ENCODE measurements at places on chromosomes 7 and 10.

- no peak for DNase-seq
Measured at GRCh38 chr10:60096761-60097513, 190.6 kb upstream of the CCDC6 start.

DNA sequence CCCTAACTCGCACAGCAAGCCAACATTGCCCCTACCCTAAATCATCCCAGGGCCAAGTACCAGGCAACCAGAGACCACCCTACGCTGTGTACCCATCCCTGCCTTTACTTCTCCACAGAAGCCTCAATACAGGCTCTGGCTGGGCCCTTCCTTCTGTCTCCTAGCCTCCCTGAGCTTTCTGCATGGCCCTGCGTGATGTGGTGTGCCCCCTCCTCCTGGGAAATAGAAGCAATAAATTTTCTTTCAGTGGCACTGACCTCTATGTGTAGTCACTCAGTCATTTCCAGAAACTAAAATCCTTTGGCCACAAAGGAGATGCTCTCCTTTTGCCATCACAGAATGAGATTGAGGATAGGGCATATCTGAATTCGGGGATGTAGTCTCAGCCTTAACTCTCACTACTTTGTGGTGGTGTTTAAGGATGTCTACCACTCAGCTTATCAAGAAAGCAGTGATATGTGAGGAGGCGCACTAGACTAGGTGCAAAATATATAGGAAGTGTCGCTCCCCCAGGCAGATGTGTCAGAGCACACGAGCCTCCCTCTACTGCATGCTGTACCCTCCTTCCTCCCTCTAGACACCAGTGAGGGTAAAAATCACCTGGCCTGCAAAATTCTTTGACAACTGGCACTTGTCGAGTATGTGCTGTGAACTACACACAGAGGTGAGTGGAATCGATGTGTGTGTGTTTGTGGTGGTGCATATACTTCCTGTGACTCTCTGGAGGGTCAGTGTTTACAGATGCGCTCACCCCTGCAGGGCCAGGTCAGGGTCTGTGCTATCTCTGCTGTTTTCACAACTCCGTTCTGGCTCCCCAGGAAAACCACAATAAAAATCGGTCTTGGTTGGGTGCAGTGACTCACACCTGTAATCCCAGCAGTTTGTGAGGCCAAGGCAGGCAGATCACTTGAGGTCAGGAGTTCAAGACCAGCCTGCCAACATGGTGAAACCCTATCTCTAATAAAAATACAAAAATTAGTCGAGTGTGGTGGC, 825.9 kb upstream of the IGFBP3 start:
- DNase-seq: no peak

DNA sequence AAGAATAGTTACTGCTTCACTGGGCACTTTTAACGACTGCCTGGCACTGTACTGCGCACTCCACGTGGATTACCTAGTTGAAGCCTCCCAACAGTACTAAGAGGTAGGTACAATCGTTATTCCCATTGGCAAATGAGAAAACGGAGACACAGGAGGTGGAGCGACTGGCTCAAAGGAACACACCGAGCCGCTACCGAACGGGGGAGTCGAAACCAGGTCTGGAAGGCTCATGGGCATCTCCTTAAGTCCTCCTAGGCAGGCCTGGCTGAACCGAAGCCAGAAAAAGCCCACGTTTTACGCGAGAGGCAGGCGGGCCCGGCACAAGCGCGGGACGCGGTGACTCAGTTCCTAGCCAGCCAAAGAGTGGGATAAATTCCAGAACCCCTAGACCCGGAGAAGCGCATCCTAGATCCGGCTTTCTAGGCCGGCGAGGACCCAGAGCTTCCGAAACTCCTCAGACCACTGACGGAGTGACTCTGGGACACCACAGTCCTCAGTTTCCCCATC, 472 bp downstream of the PDAP1 start:
- DNase-seq: peak; percentile 65

DNA sequence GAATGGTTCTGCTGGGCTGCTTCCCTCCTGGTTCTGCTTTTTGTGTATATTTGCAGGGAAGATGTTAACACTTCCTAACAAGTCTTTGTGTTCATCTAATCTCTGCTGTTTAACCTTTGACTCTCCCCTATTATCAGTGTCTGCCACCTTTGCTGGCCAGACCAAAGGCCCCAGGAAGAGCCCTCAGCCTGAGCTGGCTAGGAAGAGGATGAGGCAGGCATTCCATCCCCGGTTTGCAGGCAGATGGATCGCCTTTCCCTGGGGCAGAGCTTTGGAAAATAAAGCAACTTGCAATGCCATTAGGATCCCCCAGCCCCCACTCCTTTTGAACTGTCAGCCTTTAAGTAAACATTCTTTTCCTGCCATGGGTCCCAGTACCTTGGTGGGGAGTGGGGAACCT, 19.0 kb downstream of the DPCD start:
- DNase-seq: no peak

GRCh38 chr10:93758891-93759410, 1.2 kb downstream of the LGI1 start:
- DNase-seq: no peak

- no peak for DNase-seq
Measured at GRCh38 chr10:24650669-24651391, 72.9 kb downstream of the ARHGAP21 start.

GRCh38 chr7:74452748-74453321, 871 bp upstream of the GTF2IRD1 start:
- peak; percentile 72 for DNase-seq

GRCh38 chr10:58840840-58841435, 328.3 kb downstream of the BICC1 start:
- no peak for DNase-seq

DNA sequence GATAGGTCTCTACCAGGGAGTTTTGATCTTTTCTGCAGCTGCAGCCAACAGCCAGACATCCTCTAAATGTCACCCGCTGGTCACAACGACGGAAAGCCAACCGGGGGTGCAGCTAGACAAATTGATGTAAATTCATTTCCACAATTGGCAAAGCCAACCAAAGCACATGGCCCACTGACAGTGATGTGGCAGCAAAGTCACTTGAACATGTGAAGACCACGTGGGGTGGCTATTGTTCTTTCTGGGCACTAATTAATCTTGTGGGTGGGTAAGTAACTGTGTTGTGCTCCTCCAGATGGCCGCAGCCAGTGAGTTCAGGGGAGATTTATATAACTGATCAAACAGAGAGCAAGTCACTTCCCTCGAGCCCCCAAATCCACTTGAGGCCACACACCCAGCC, 354.1 kb downstream of the ANKRD30A start:
- DNase-seq: no peak

DNA sequence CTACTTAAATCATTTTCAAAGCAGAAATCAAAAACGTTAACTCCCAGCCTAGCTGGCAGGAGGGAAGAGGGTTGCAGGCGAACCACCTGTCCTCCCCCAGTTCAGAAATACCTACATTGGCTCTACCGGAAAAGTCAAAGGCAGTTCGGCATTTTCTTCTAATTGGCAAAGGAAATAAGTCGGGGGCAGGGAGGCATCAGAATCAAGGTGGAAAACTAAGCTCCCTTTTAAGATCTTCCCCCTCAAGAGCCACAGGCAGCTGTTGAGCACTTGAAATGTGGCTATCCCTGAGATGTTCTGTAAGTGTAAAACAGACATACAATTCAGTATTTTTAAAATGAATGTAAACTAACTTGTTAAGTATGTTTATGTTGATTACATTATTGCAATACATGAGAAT, 957 bp upstream of the ELMO1 start:
- DNase-seq: no peak

DNA sequence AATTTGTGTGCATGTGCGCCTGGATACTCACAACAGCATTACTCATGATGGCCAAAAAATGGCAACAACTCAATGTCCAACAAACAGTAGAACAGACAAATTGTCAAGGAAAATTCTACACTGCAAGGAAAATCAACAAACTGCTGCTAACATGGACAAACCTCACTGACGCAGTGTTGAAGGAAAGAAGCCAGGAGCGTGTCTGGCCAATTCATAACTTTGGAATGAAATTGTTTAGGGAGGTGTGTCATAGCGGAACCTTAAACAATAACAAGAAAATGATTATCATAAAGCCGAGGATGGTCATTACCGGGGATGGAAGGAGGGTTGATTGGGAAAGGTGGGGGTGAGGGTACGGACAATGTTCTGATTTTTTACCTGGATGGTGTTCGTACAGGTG, 29.1 kb downstream of the ALOX5 start:
- DNase-seq: no peak
